DND-41 (cell line): ENCODE measurements at places on chromosomes 6 and 20.

DNA sequence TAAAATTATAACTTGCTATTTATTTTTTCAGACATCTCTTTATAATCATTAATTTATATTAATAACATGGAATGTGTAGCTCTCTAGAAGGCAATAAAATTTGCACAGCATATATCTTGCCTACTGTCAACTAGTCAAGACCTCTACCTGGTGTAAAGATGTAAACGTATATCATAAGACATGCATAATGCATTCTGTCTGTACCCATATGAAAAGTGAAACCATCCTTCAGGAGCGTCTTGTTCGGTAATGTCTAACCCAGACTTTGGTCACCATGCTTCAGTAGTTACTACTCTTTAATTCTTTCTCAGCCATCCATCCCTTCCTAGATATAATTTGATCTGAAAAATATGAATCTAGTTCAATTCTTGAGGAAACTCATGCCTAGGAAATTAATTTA, 21.0 kb downstream of the CEP43 start:
- DNase-seq = no peak

GRCh38 chr6:113732384-113732966, 124.7 kb upstream of the MARCKS start:
- DNase-seq = no peak

DNA sequence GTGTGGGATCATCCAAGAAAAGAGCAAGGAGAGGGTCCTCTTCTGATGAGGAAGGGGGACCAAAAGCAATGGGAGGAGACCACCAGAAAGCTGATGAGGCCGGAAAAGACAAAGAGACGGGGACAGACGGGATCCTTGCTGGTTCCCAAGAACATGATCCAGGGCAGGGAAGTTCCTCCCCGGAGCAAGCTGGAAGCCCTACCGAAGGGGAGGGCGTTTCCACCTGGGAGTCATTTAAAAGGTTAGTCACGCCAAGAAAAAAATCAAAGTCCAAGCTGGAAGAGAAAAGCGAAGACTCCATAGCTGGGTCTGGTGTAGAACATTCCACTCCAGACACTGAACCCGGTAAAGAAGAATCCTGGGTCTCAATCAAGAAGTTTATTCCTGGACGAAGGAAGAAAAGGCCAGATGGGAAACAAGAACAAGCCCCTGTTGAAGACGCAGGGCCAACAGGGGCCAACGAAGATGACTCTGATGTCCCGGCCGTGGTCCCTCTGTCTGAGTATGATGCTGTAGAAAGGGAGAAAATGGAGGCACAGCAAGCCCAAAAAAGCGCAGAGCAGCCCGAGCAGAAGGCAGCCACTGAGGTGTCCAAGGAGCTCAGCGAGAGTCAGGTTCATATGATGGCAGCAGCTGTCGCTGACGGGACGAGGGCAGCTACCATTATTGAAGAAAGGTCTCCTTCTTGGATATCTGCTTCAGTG, 40.8 kb downstream of the ZBTB2 start:
- no peak for DNase-seq

- no peak for DNase-seq
Observed at GRCh38 chr6:93728150-93728549, 308.8 kb upstream of the EPHA7 start.

- no peak for DNase-seq
Observed at GRCh38 chr6:9999796-10000195, 415.1 kb downstream of the TFAP2A start.

DNA sequence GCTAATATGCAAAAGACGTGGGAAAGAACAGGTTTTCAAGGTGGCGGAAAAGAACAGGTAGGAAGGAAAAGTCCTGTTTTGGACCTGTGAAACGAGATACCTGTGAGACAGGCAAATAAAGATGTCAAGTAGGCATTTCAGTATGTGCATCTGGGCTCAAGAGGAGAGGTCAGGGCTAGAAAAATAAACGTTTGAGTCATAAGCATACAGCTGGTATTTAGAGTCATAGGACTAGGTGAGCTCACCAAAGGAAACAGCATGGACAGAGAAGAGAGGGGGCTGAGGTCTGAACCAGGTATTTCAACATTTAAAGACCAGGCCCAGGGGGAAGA, 14.9 kb downstream of the MTFR2 start:
- no peak for DNase-seq
